BE2C (cell line): ENCODE measurements at places on chromosomes 12 and 14.
A peak's percentile ranks its signal among the peaks of the same experiment; 100 is the strongest.

- no peak for DNase-seq
Observed at GRCh38 chr12:54689034-54689372, 40.8 kb upstream of the DCD start.

GRCh38 chr12:13198241-13198640, 1.7 kb downstream of the EMP1 start:
- DNase-seq = no peak

DNA sequence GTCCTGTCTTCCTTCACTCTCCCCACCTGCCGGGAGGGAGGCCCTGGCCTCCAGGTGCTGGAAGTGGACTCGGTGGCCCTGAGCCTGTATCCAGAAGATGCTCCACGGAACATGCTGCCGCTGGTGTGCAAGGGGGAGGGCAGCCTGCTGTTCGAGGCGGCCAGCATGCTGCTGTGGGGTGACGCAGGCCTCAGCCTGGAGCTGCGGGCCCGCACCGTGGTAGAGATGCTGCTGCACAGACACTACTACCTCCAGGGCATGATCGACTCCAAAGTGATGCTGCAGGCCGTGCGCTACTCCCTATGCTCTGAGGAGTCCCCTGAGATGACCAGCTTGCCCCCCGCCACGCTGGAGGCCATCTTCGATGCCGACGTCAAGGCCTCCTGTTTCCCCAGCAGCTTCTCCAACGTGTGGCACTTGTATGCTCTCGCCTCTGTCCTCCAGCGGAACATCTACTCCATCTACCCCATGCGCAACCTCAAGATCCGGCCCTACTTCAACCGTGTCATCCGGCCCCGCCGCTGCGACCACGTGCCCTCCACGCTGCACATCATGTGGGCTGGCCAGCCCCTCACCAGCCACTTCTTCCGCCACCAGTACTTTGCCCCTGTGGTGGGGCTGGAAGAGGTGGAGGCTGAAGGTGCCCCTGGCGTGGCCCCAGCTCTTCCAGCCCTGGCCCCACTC, 8.8 kb downstream of the VRTN start:
- DNase-seq = no peak

- peak; percentile 28 for DNase-seq
Observed at GRCh38 chr14:58428118-58428683, 682 bp downstream of the KIAA0586 start.

- peak; percentile 56 for DNase-seq
Observed at GRCh38 chr12:132413931-132414588, 75.9 kb upstream of the FBRSL1 start.

DNA sequence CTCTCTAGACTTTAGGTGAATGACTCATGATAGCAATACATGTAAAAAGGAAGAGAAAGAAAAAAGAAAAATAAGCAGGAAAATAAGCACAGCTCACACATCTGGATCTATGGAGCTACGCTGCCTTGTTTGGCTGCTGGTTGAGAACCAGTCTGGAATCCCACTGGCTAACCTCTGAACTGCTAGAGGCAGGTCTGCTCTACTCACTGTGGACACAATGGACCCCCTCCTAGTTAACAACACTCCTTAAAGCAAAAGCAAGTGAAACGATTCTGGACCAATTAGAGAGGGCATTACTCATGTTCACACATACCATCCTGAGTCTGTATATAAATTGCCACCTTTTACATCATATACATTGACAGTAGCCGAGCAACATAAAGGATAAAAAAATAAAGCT, 383.2 kb upstream of the FLRT2 start:
- DNase-seq = no peak

DNA sequence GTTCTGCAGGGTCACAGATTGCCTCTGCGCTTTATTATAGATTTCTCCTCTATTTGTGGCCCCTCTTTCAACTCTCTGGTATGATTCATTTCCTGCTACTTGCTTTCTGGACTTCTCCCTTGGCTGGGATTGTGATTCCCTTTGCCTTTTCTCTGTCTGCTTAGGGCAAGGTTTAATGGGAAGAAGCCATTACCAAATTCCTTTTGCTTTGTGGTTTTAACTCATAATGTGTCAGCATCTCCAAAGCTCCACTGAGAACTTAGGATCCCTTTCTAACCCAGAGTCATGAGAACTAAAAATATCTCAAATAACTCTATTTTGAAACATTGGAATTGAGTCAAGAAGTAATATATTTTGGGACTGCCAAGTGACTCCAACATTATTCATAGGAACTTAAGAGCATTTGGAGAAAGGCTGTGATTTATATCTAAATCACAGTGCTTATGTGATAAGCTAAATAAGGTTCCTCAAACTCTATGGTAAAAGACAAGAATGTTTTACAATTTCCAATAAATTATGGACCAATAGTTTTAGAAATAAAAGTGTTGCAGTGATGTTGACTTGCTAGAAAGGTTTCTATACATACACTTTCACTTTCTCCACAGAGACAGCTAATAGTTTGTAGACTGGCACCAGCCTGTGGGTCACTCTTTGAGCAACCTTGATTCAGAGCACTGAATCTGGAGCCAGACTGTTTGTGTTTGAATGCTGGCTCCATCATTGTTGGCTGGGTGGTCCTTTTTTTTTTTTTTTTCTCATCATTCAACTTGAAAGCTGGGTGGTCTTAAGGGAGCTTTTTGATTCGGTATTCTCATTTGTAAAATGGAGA, 93.9 kb downstream of the DACT1 start:
- no peak for DNase-seq

DNA sequence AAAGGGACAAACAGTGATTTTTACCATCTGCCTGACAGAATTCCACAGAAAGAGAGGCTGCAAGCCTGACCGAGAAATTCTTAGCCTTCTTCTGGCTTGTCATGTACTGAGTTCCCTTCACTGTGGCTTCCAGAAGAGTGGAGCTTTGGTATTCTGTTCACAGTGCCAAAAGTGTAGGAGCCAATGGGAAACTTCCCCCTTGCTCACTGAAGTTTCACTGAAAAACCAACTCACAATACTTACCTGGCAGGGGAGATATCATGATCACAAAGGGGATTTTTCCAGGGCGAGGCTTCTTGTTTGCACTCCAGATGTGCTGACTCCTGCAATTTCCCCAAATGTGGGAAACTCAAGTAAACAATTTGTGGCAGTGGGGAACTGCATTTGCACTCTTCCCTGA, 31.7 kb upstream of the MMP19 start:
- no peak for DNase-seq

GRCh38 chr14:99514552-99515300, 33.5 kb downstream of the CCNK start:
- DNase-seq = peak; percentile 13

DNA sequence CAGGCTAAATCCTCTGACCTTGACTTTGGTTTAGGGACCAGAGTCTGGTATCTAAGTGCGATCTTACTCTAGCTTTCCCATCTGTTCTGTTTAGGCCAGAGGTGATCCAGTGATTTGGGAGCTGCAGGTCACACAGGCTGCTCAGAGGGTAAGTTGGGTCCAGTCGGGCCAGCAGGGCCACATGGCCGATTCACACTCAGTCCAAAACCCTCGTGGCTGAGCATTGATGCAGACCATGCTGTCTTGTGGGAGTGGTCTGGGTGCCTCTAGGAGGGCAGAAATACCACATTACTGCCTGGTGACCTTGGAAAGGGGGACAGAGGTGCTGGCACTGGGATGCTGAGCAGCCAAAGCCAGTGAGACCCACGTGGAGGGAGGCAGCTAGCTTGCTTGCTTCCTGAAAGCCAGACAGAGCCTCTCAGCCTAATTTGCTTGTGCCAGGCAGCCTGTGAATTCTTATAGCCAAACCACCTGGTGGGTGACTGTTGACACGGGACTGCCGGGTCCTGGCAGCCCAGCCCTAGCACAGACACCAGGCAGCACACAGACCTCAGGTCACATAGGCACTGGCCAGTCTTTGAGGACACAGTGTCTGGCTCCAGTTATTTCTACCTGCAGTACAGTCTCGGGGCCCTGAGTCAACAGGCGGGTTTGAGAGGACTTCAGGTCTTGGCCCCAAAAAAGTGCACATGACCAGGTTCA, 31.7 kb downstream of the ESRRB start:
- no peak for DNase-seq

DNA sequence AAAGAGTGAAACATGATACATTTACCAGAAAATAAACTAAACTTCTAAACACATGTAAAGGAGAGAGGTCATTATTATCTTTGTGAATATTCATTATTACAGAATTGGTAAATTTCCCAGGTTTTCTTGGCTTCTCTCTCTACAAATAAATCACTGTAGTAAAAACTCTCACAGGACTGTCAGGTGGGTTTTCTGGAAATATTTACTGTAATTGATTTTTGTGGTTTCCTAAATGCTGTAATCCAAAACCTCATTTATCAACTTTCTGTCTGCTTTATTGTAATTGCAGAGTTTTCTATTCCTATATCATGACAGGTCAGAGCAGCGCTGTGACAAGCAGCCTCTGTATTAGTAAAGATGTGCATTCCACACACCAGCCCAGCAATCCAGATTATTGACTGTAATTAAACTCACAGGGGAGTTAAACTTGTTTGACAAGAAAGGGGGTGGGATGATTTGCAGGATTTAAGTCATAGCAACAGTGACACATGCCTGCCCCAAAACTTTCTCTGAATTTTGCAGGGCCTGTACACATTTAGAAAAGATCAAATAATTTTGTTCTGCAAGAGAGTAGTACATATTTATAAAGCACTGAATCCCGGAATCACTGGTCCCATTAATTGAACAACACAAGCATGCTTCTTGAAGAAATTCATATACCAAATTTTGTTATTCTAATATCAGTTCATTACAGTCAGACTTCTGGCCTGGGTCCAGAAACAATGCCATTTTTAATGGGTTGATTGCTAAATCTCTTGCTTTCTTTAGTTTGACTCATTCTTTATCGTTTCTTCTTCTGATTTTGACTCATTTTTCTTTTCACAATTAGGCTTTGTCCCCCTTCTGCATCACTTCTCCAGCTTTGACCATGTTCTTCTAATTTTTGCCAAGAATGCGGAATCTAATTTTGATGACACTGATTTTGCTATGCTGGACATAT, 42.2 kb downstream of the PTPRO start:
- DNase-seq = no peak

GRCh38 chr14:78576437-78577166, 406.4 kb downstream of the NRXN3 start:
- no peak for DNase-seq

- no peak for DNase-seq
Observed at GRCh38 chr12:42140901-42141300, 3.8 kb downstream of the GXYLT1 start.

- DNase-seq = no peak
Observed at GRCh38 chr14:20441461-20441860, 5.5 kb upstream of the KLHL33 start.

GRCh38 chr12:72612171-72612570, 340.0 kb downstream of the TRHDE start:
- no peak for DNase-seq

GRCh38 chr14:38138473-38139138, 69.1 kb upstream of the SSTR1 start:
- peak; percentile 27 for DNase-seq

GRCh38 chr12:18165889-18166288, 75.9 kb upstream of the RERGL start:
- DNase-seq = no peak

DNA sequence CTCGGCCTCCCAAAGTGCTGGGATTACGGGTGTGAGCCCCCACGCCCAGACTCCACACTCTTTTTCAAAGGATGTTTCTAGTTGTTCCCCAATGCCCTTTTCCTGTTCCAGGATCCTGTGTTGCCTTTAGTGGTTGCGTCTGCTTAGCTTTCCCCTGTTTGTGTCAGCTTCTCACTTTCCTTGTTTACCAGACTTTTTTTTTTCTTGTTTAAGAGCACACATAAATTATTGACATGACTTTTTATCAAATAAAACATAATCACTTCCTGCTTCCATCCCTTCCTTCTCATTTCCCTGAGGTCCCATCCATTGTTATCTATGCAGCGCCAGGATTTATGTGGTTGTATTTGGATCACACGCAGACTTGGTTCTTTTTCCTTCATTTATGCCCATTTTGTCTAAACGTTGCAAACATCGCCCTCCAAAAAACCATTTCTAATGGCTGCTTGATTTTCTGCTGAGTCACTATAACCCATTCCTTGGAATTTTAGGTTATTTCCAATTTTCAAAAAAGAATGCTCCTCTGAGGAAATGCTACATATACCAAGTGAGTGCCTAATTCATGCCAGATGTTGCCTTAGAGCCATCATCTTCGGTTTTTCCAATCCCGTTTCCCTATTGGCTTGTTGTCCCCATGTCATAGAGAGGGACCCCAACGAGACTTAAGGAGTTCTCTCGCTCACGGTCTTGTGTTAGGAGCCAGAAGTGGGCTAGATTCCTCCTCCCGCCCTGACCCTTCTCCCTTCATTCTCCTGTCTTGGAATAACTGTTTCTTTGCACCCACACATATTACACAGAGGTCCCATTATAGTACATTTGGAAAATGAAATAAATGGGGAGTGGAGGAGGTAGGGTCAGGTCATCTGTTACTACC, 13.5 kb upstream of the CYP46A1 start:
- DNase-seq = no peak

DNA sequence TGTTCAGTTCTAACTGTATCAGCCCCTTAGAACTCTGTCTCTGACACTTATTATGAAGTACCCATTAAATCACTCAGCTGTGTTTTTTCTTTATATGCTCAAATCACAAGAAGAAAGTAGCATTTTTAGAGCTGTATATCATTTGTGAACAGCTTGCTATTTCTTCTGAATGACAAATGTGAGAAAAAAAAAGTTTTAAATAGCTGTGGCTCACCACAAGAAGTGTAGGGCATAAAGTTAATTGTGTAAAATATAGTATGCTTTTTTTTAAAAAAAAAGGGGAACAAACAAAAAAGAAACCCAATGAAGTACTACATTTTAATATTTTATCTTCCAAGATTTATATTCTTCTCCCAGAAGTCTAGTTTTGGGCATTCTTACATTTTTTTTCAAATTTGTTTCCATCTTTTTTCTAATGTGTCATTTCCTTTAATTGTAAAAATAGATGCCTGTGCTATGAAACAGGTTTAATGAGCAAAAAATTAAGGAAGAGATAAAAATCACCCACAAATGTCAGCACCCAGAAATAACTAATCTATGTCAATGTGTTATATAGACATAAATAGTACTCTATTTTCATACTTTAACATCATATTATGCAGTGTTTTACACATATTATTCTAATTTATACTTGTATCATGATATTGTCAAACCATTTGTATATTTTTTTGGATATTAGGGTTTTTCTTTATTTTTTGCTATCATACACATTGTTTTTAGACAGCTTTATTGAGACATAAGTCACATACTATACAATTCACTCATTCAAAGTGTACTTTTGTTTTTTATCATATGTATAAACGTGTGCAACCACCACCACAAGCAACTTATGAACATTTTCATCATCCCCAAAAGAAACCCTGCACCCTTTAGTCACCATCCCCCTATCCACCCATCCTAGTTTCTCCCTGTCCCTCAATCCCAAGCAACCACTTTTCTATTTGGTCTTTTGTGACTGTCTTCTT, 22.4 kb upstream of the LRRK2 start:
- DNase-seq = no peak

- DNase-seq = no peak
Observed at GRCh38 chr14:68771631-68772030, 21.2 kb downstream of the ZFP36L1 start.
